Activated CD8-positive, alpha-beta memory T cell treated with anti-CD3 and anti-CD28 coated beads for 1 hour (primary cell): ENCODE measurements at places on chromosomes 3 and 15.

GRCh38 chr3:88311826-88312225 is 162.1 kb downstream of the C3orf38 start:
- DNase-seq, result no peak

GRCh38 chr15:51266656-51267050 is 71.7 kb downstream of the CYP19A1 start:
- DNase-seq, result no peak

- no peak for DNase-seq
Measured at GRCh38 chr3:129119365-129120100, 2.1 kb downstream of the RAB43 start.

DNA sequence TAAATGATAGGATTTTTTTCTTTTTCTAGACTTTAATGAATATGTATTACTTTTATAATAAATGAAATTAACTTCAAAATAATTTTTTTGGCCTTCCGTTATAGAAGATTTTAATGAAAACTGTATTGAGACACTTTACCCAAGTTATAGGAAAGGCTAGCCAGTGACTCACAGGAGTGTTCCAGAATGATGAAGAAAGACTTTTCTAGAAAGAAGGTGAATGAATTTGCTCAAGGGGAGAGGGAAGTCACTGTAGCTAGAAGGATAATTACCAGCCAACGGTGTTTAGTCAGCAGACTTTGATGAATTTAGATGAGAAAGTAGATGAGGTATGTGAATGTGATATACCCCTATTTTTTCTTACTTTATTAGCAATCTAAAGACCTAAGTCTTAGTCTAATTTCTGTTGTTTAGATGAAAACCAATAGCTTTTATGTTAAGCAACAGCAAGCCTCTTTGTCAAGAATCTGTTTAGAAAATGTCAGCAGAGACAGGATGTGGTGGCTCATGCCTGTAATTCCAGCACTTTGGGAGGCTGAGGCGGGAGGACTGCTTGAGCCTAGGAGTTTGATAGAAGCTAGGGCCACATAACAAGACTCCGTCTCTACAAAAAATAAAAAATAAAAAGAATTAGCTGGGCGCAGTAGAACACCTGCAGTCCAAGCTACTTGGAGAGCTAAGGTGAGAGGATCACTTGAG is 3.2 kb downstream of the ALAS1 start:
- no peak for DNase-seq

DNA sequence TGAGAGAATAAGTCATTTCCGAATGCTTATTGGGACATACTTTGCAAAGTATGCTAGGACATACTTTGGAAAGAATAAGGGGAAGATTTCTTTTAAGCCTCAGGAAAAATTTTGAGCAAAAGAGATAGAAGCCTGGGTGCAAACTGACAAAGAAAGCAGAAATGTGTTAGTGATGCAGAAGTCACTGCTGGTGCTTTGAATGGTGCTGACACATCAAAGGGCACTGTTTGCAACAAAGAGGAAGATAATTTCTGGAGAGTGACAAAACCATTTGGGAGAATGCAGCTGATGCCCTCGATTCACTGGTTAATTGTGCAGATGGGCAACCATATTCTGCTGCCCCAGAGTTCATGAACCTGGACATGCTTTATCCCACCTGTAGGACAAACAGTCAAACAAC is 11.0 kb upstream of the RAP2B start:
- no peak for DNase-seq

- no peak for DNase-seq
Measured at GRCh38 chr3:56762718-56763117, 39.0 kb downstream of the ARHGEF3 start.

- DNase-seq, result no peak
Measured at GRCh38 chr3:33047842-33048834, 48.8 kb downstream of the GLB1 start.

GRCh38 chr3:82474711-82475110 is 713.3 kb upstream of the GBE1 start:
- no peak for DNase-seq

DNA sequence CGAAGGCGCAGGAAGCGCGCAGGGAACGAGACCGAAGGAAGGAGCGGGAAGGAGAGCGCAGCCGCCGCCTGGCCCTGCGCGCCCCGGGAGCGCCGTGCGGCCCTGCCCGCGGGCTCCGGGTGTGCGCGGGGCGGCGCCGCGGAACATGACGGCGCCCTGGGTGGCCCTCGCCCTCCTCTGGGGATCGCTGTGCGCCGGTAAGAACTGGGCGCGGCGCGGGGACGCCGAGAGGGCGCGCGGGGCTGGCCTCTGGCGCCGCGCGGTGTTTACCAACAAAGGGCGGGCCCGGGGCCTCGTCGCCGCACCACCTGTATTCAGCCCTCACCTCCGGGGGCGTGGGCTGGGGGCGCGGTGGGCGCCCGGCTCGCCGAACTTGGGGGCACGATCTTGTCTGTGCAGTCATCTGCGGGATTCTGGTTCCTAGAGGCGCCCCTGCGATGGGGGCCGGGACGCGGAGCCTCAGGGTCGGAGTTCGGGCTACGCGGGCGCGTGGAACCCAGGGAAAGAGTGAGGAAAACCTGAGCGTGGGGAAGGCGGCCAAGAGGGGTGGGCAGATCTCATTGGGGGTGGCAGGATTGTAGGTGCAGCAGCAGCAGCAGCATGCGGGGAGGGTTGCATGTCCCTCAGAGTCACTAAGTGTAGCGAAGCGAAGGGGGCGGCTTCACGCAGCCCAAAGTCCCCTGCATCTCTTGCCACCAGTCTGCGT is 641 bp downstream of the ACVR2B start:
- DNase-seq, result no peak

- no peak for DNase-seq
Measured at GRCh38 chr3:64095802-64096201, 72.5 kb upstream of the PSMD6 start.

DNA sequence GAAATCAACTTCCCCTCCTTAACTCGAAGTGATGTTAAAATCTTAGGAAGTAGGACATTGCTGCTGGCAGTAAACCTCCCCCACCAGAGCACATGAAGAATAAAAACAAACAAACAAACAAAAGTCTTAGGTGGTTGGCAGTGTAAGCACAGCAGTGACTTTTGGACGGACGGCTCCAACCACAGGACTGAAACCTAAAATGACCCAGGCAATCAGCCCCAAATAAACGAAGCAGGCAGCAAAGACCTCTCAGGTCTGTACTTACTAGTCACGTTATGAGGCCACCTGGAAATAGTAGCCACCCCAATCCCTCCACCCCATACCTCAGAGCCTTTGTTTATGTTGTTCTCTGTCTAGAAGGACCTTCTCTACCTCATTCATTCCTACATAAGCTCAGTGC is 33.5 kb upstream of the HES1 start:
- no peak for DNase-seq

GRCh38 chr15:58019503-58020376 is 45.8 kb downstream of the ALDH1A2 start:
- no peak for DNase-seq

GRCh38 chr15:90071220-90071807 is 31.0 kb downstream of the IDH2 start:
- DNase-seq, result peak; percentile 31

DNA sequence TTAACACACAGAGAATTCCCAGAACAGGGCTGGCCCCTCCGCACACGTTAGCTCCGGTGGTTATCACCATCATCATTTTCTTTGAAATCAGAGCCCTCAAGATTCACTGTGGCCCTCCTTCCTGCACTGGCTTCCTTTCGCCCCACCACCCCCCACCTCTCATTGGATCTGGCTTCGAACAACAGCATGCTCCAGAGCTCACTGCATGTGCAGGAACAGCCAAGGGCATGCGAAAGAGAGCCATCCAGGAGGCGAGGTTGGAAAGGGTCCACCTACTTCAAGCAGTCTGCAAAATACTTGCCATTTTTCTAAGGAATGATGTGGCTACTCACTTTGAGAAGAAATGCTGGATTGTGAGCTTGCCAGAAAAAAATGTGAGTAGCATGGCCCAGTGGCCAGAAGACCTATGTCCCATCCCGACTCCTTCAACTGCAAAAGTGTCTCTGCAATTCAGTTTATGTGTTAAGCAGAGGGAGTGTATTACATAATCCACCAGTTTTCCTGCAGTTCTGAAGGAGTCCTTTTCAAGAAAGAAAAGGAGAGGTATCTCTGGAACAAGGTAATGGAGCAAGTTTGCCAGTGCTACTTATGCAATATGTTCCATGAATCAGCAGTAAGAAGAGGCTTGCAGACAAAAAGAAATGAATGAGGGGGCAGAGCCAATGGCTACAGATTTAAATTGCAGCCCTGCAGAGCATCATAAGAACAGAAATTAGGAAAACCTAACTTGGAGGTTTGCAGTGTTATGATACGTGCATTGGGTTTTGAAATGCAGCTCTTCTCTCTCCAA is 92.8 kb downstream of the OCA2 start:
- DNase-seq, result no peak

DNA sequence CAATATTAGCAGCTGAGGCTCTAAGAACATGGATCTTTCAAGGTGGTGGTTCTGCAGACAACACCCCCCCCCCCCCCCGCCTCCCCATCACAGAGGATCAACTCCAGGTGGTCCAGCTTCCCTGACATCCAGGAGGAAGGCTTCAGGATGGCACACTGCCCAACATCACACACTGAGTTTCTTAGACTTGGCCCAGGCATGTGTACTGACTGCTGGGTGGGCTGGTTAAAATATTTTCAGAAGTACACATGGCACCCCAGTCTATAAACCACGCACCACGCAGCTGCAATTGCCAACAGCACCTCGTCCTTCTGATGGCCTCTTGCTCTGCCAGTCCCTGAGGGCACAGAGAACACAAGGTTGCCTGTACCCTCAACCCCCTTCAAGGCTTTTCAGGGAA is 22.1 kb downstream of the SRPRB start:
- DNase-seq, result no peak

- DNase-seq, result no peak
Measured at GRCh38 chr15:31440754-31441311, 114.2 kb downstream of the KLF13 start.

DNA sequence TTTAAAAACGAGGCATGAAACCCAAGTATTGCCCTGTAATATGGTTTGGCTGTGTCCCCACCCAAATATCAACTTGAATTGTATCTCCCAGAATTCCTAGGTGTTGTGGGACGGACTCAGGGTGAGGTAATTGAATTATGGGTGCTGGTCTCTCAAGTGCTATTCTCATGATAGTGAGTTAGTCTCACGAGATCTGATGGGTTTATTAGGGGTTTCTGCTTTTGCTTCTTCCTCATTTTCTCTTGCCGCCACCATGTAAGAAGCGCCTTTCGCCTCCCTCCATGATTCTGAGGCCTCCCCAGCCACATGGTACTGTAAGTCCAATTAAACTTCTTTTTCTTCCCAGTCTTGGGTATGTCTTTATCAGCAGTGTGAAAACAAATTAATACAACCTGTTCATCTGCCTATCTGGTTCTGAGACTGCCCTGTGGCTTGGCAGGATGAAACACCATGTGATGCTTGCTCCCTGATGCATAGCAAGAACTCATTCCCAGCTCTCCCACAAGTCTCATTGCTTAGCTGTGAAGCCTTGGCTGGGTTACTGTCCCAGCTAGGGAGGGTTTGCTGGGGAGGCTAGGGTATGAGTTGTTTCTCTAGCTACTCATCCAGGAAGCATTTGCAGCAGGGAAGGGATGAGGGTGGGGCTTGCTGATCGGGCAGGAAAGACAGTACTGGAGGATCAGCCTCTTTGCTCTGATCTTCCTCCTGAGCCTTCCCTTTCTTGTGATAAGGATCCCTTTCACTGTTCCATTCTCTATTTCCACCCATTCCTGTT is 3.7 kb upstream of the SQOR start:
- DNase-seq, result no peak

GRCh38 chr15:79969146-79969545 is 1.9 kb downstream of the BCL2A1 start:
- no peak for DNase-seq

- DNase-seq, result no peak
Measured at GRCh38 chr3:24678421-24678865, 183.8 kb upstream of the THRB start.

DNA sequence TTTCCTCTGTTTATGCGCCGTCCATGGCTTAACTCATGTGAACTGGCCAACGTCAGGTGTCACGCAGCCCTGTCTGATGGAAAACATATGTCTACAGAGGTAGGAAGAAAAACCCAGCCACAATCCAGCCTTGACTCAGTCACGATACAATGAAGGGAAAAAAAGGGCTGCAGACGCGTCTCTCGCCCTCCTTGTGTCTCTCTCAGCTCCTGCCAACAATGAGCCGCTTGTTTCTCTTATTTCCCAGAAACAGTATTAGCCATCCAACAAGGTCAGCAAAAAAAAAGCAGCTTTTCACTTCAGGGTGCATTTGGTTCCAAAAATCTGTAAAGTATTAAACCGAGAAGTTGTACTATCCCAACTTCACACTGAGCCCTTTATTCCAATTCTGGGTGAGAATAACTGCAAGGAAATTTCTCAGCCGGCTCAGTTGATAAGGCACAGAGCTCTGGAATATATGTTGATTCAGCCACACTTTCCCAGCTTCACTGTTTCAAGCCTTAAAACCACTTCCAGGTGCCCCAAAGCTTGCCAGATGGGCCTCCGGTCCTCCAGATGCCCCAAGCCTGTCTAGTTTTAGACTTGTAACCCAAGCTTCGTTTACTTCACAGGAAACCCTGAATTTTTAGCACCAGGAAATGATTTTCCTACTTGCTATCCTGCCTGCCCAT is 79.4 kb downstream of the TM4SF4 start:
- no peak for DNase-seq

- DNase-seq, result no peak
Measured at GRCh38 chr3:23209747-23210487, 6.8 kb downstream of the UBE2E2 start.

- no peak for DNase-seq
Measured at GRCh38 chr3:170277833-170278580, 55.8 kb downstream of the PRKCI start.

DNA sequence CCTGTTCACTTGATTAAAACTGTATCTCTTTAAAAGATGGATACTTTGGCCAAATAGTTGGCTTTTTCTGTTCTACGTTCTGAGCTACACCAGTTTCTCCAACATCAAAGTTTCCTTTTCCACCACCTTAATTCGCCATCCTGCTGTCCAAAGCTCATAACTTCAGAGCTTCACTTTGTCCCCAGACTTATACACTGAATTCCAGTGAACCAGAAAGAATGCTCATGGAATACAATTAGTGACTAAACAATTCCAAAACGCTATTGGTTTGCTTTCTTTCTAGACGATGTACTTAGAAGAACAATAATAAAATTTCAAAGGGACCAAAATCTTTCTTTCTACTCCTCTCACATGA is 23.2 kb downstream of the GPR15 start:
- no peak for DNase-seq

- no peak for DNase-seq
Measured at GRCh38 chr3:141408596-141408995, 40.3 kb downstream of the ZBTB38 start.

- DNase-seq, result no peak
Measured at GRCh38 chr15:67914028-67914427, 74.2 kb upstream of the RNU6-1 start.
